NCI-H1417 (cell line): ENCODE measurements at places on chromosomes 2 and 18.

GRCh38 chr2:177549171-177549570, 156.6 kb downstream of the AGPS start:
- no peak for DNase-seq

GRCh38 chr2:106057206-106057605, 136.9 kb downstream of the UXS1 start:
- DNase-seq: no peak

DNA sequence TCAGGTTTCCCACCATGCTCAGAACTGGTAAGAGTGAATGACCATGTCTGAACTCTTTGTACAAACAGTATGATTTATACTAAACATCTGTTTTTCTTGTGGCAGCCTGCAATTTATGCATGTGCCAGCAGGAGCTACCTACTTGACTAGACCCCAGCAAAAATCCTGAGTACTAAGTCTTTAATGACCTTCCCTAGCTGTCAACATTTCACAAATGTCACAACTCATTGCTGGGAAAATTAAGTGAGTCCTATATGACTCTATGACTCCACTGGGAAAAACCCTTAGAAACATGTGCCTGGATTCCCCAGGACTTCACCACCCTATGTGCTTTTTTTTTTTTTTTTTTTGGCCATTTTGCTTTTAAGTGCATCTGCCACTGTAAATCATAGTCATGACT, 1225.8 kb downstream of the SUCLG1 start:
- DNase-seq: no peak

DNA sequence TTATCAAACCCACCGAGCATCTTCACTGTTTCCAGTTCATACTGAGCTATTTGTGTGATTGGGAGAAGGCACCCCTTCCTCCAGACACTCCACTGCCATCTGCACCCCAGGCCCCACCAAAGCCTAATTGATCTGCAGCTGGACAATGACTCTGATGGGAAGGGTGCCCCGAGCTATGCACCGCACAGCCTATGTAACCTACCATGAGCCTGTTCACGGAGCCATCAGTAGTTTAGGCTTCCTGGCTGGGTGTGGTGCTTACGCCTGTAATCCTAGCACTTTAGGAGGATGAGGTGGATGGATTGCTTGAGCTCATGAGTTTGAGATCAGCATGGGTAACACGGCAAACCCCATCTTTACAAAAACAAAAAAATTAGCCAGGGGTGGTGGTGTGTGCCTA, 17.8 kb upstream of the ASAP2 start:
- no peak for DNase-seq

DNA sequence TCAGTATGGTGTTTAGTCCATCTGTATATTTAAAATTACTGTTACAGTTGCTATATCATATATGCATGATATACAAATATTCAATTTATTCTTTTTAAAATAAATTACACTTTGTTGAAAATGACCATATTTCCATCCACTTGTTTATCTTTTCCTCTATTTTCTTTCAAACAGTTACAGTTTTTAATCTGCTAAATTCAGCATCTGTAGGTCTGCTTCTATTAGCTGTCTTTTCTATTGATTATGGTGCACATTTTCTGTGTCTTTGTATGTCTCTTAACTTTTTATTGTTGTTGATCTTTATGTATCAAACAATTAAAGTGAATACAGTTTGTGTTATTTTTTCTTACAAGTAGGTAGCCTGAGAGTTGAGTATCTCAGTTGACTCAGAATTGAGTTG, 28.1 kb downstream of the IL18R1 start:
- DNase-seq: no peak
